ENCODE measurements at places on chromosomes 7 and 10. TPM values are rescaled to one million over a fixed set of nuclear protein-coding genes. Genes with fewer than 3 reads are reported as not detected.

- no peak for DNase-seq
Measured at GRCh38 chr10:33067917-33068316, 109.9 kb upstream of the ITGB1 start.

GRCh38 chr7:64870656-64871055, 32.4 kb upstream of the ZNF273 start:
- no peak for DNase-seq

- no peak for DNase-seq
Measured at GRCh38 chr7:55983537-55983936, 19.2 kb downstream of the NIPSNAP2 start.

DNA sequence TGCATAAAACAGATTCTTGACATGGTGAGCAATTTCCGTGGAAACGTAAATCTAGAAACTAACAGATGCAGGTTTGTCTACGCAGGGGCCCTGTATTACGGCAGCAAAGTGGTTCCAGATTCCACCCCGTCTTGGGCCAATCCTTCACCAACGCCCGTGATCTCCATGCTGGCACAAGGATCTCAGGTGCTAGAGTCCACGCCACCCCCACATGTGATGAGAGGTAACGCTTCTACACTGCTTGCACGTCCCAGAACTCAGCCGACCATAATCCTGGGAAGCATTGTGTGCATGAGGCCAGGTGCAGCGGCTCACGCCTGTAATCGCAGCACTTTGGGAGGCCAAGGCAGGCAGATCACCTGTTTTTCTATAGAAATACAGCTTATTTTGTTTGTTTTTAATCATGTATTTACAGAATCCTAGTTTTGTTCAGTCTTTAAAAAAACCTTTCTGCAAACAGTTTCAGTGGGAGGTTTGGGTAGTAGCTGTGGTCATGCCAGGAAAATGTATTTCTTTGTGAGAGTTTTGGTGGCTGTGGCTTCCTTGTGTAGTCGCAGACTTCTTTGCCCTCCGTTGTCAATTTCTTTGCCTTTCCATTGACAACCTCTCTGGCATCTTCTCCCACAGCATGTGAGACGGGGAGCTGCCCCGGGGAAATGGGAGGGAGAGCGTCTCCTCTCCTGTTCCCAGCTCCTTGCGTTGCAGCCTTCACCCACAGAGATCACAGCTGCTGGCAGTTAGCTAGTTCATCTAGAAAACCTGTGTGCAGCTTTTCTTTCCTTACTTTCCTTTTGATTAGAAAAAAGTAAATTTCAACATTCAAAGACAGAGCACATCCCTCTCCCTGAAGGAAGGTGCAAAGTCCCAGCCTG, 35.7 kb downstream of the ITIH2 start:
- no peak for DNase-seq

DNA sequence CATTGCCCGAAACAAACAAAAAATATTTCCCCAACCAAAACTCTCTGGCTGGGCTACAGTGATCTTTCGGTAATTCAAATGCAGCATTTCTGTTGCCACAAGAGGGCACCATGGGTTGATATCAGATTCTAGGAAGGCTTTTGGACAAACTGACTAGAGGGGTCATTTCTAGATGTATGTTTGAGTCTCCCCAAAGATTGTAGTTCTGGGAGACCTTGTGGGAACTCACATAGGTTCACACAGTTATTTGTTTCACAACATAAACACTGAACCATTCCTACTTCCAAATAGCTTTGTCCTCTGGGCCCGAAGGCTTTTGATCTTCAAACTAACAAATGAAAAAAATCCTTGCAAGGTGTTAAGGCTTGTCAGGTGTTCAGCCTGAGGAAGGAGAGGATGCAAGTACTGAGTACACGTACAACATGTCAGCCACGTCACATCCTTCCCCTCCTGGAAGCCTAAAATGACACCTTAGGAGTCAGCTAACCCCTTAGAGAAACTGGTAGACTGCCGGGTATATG, 37.0 kb upstream of the IL15RA start:
- peak; percentile 74 for DNase-seq

- no peak for DNase-seq
Measured at GRCh38 chr7:98976396-98977185, 98.3 kb downstream of the TRRAP start.

- peak; percentile 2 for DNase-seq
Measured at GRCh38 chr7:22430457-22430856, 69.5 kb downstream of the STEAP1B start.

GRCh38 chr7:35463751-35464150, 209.9 kb upstream of the TBX20 start:
- no peak for DNase-seq

Gene EGFR
- total RNA-seq = 28.1 TPM

Gene MSS51
- 0.64 TPM for total RNA-seq

All from HT-29 (cell line).